ENCODE measurements at places on chromosomes 11 and 22. TPM values are rescaled to one million over a fixed set of nuclear protein-coding genes. Genes with fewer than 3 reads are reported as not detected.

The ARVCF gene
- 57.9 TPM for total RNA-seq

The OR51E2 gene
- total RNA-seq, result under 0.01 TPM

The KRTAP5-7 gene
- total RNA-seq, result not detected

The MMP27 gene
- total RNA-seq, result not detected

The CPSF7 gene
- 31.1 TPM for total RNA-seq

The CBLIF gene
- not detected for total RNA-seq

All from diencephalon (tissue), 1 donor.